ENCODE measurements at places on chromosomes 4 and X. TPM values are rescaled to one million over a fixed set of nuclear protein-coding genes. Genes with fewer than 3 reads are reported as not detected.
A peak's percentile ranks its signal among the peaks of the same experiment; 100 is the strongest.

GRCh38 chr4:12787261-12787660 lies 696.9 kb downstream of the RAB28 start:
- no peak overlapping the region for H3K27ac ChIP-seq
- H3K4me1 ChIP-seq = no peaks in the 10 kb centered on the region
- DNase-seq = no peak
- no peaks in the 10 kb centered on the region for H3K27me3 ChIP-seq

The PDCL2 gene
- total RNA-seq = not detected

GRCh38 chr4:186918466-186918865 lies 194.8 kb upstream of the FAT1 start:
- H3K4me3 ChIP-seq = no peak overlapping the region
- H3K27me3 ChIP-seq = no peaks in the 10 kb centered on the region
- no peaks in the 10 kb centered on the region for H3K36me3 ChIP-seq
- no peak overlapping the region for H3K27ac ChIP-seq

The ADGRG2 gene
- total RNA-seq = not detected

The DOK7 gene
- 2.7 TPM for total RNA-seq

The FABP2 gene
- total RNA-seq = not detected

DNA sequence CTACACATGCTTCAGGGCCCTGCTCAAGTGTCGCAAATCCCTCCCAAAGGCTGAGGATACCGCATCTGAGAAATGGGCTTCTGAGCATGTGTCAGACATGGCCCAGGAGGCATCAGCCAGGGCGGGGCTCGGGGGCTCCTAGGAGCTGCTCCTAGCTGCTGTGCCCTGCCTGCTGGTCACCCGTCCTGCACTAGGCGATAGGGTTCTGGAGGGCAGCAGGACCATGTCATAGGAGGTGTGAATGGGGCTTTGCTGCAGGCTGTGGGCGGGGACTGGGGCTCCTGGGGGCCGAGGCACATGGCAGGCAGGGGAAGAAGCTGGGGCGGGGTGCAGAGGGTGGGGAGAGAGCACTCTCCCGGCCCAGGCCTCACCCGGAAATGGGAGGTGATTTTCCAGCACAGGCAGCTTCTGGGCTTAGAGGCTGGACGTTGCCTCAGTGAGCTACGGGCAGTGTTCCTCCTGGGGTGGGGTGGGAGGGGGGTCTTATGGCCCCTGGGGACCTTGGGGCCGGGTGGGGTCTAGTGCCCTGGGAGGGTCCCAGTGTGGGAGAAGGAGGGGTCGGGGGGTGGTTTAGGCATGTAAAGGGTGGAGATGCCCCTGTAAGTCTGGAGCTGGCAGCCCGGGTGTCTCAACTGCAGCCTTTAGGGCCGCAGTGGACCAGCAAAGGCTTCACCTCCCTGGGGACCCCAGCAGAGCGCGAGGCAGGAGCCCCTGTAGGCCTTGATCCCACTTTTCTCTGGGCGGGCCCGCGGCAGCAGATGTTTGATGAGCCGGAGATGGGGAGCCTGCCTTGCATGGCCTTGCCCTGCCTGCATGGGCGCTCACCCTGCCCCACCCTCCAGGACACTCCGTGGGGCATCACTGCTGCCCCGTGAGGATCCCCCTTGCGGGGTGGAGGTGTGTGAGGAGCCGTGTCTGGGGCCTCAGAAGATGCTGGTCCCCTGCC lies 98.6 kb upstream of the LRPAP1 start:
- peaks cover 3% of the 10 kb centered on the region for H3K27me3 ChIP-seq
- DNase-seq = no peak
- no peak overlapping the region for H3K27ac ChIP-seq
- H3K4me3 ChIP-seq = no peak overlapping the region
- H3K36me3 ChIP-seq = no peaks in the 10 kb centered on the region

DNA sequence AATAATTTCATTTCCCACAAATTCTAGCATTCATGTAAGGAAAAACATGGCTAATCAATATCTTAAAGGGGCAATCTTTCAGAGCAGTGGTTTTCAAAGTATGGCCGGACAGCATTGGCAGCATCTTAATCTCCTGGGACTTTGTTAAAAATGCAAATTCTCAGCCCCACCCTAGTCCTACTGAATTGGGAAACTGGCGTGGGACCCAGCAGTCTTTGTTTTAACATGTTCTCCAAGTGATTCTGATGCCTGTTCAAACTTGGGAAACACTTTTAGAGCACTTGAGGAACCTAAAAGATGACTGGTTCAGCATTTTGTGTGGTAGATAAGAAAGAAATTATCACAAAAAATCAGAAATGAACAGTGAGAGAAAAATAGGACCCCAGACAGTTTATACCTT lies 65.7 kb downstream of the ZFX start:
- no peak for DNase-seq
- H3K27ac ChIP-seq = no peak overlapping the region
- peaks cover 10% of the 10 kb centered on the region for H3K4me1 ChIP-seq
- H3K36me3 ChIP-seq = peaks cover 25% of the 10 kb centered on the region
- no peak overlapping the region for H3K4me3 ChIP-seq
- no peaks in the 10 kb centered on the region for H3K27me3 ChIP-seq

DNA sequence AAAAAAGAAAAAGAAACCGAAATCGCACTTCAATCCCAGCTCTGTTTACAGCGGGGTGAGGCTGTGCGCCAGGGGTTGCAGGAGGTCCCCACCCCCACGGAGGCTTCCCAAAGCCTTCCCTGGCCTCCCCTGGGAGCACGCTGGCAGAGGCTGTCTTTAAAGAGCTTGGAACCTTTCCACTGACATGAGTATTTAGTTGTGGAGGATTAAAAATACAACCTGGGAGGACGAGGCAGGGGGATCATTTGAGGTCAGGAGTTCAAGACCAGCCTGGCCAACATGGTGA lies 69.1 kb downstream of the PPP2R2C start:
- H3K27me3 ChIP-seq = peaks cover 35% of the 10 kb centered on the region
- H3K4me3 ChIP-seq = no peak overlapping the region
- H3K27ac ChIP-seq = no peak overlapping the region
- no peaks in the 10 kb centered on the region for H3K36me3 ChIP-seq

DNA sequence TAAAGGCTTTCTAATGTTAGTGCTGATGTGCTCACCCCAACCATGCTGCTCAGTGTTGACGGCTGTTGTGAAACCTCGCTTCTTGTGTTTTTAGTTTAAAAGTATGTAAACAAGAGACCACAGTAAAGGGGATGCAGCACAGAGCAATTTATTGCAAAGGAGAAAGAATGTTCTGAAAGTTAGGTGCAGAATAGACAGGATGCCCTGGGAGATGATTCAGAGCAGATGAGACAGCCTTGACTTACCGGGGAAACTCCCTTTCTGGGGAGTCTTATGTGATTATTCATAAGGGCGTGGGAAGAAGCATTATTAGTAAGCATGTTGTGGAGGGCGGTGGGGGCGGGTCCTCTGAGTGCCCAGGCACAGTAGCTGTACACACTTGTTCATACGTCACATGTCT lies 47.7 kb downstream of the EVC start:
- no peaks in the 10 kb centered on the region for H3K36me3 ChIP-seq
- no peaks in the 10 kb centered on the region for H3K27me3 ChIP-seq
- H3K27ac ChIP-seq = no peak overlapping the region

The TIGD2 gene
- total RNA-seq = 7.0 TPM

The MID2 gene
- total RNA-seq = 2.1 TPM

The ODAPH gene
- not detected for total RNA-seq

- no peaks in the 10 kb centered on the region for H3K27me3 ChIP-seq
- H3K36me3 ChIP-seq = no peaks in the 10 kb centered on the region
- no peak overlapping the region for H3K4me3 ChIP-seq
- DNase-seq = no peak
Measured at GRCh38 chrX:31545726-31546125, 473.9 kb upstream of the FTHL17 start.

- no peak for DNase-seq
- no peak overlapping the region for H3K4me3 ChIP-seq
- no peaks in the 10 kb centered on the region for H3K36me3 ChIP-seq
- no peaks in the 10 kb centered on the region for H3K27me3 ChIP-seq
- H3K27ac ChIP-seq = no peak overlapping the region
Measured at GRCh38 chrX:115535844-115536243, 25.1 kb upstream of the PLS3 start.

DNA sequence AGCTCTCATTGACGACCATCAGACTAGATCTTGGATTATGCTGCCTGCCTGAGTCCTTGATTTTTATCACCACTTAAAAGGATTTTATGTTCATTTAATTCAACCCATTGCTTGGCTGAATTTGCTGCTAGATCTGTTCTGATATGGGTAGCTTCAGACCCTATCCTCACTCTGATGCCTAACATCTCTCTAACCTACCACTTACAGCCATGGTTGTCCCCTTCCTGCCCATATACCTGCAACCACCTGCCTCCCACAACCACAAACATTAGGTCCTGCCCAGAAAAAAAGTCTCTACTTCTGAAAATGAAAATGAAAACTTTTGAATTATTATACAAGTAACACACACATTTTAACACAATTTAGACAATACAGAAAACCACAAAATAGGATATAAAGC lies 310.8 kb downstream of the HNRNPD start:
- H3K36me3 ChIP-seq = no peaks in the 10 kb centered on the region
- DNase-seq = no peak
- H3K27me3 ChIP-seq = peaks cover 17% of the 10 kb centered on the region
- H3K27ac ChIP-seq = no peak overlapping the region

DNA sequence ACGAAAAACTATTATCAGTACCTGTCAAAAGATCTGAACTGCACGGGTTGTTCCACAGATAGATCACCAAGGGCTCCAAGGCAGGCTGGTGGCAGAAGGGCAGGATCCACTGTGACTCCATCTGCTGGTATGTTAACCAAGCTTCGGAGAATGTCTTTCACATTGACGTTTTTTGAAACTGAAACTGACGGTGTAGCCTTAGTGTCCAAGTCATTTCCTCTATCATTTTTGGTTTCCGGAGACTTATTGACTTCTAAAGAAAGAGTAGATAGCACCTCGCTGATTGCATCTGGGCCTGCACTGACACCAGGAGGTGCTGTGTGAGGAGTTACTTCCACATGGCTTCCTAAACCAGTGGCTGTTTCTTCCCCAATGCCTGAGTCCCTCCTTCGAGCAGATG lies 186.9 kb downstream of the LRBA start:
- H3K27me3 ChIP-seq = no peaks in the 10 kb centered on the region
- peak overlapping the region; percentile 88 for H3K27ac ChIP-seq
- peak overlapping the region; percentile 75 for H3K4me3 ChIP-seq
- peaks cover 42% of the 10 kb centered on the region for H3K36me3 ChIP-seq

DNA sequence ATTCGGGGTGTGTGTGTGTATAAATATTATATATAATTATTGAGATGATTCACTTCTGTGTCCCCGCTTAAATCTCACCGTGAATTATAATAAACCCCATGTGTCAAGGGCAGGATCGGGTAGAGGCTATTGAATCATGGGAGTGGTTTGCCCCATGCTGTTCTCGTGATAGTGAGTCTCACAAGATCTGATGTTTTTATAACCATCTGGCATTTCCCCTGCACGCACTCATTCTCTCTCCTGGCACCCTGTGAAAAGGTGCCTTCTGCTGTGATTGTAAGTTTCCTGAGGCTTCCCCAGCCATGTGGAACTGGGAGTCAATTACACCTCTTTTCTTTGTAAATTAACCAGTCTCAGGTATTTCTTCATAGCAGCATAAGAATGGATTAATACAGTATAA lies 851.4 kb upstream of the AGA start:
- DNase-seq = no peak
- H3K27me3 ChIP-seq = no peaks in the 10 kb centered on the region
- H3K27ac ChIP-seq = no peak overlapping the region
- no peaks in the 10 kb centered on the region for H3K36me3 ChIP-seq
- no peaks in the 10 kb centered on the region for H3K4me1 ChIP-seq

The RIPPLY1 gene
- total RNA-seq = not detected

- H3K4me1 ChIP-seq = no peaks in the 10 kb centered on the region
- no peaks in the 10 kb centered on the region for H3K36me3 ChIP-seq
- H3K27me3 ChIP-seq = peaks cover 23% of the 10 kb centered on the region
- H3K27ac ChIP-seq = no peak within 1 kb of the TSS
- DNase-seq = no peak
Measured at GRCh38 chrX:114583646-114584374, at the start of gene HTR2C. TSS of gene HTR2C (plus strand) at chrX:114584086. CDS start at chrX:114726937, 142,851 bp downstream.

DNA sequence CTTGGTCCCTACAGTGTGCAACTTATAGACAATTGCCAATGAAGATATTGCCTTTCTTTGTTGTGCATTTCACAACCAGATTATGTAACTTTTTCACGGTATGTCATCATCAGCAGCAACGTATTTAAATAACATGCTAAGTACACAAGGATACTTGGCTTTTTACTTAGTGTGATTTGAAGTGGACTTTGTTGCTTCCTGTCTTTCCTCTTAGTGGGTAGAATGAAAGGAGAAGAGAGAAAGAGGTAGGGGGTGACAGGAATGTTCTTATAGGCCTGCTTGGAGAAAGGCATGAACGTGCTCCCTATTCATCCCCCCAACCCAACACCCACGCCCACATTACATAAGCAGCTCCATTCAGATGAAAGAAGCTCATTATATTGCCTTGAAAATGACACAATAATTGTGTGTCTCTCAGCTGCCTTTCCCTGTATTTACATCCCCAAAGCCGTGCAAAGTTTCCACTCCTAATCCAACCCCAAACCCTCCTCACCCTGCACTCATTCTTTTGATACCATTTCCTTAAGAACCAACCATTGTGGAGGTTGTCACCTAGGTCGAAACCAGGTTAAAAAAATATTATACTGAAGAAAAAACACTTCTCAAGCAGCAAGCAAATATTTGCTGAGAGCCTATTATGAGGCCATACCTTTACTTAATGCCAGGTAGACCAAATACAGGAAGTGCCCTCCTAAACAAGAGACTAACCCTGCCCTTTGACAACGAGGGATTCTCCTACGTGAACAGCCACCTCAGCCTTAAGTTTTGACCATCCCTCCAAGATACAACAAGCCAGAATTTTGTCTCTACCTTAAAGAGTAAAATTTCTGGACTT lies 25.2 kb upstream of the GK start:
- H3K27ac ChIP-seq = no peak overlapping the region
- no peaks in the 10 kb centered on the region for H3K27me3 ChIP-seq
- no peaks in the 10 kb centered on the region for H3K4me1 ChIP-seq
- no peak for DNase-seq
- H3K4me3 ChIP-seq = no peak overlapping the region

The DCLK2 gene
- 3.5 TPM for total RNA-seq

The BBS12 gene
- 2.5 TPM for total RNA-seq

- H3K4me3 ChIP-seq = no peak overlapping the region
- H3K27me3 ChIP-seq = no peaks in the 10 kb centered on the region
- peaks cover 90% of the 10 kb centered on the region for H3K36me3 ChIP-seq
- H3K4me1 ChIP-seq = no peaks in the 10 kb centered on the region
Measured at GRCh38 chr4:3227878-3228675, 20.9 kb upstream of the MSANTD1 start.

GRCh38 chr4:185734214-185734613 lies 77.8 kb downstream of the SORBS2 start:
- H3K4me1 ChIP-seq = peaks cover 13% of the 10 kb centered on the region
- peak overlapping the region; percentile 22 for H3K27ac ChIP-seq
- no peak for DNase-seq

DNA sequence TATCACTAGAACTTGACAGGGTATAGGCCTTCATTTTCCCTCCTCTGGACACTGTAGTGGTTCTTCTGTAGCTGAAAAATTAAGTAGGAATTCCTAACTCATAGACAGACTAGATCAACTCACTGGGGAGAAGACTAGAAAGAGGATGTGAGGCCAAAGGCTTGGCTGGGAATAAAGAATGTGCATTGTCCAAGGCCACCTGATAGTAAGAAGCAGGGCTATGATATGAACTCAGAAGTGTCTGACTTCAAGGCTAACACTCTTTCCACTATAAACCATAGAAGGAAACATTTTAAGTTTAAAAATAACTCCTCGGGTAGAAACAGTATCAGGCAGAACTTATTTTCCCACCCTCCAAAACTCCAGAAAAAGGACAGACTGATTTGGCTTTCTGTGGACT lies 346.6 kb downstream of the OPHN1 start:
- no peaks in the 10 kb centered on the region for H3K4me1 ChIP-seq
- H3K4me3 ChIP-seq = no peak overlapping the region
- no peak overlapping the region for H3K27ac ChIP-seq
- no peaks in the 10 kb centered on the region for H3K27me3 ChIP-seq
- no peaks in the 10 kb centered on the region for H3K36me3 ChIP-seq

The IQSEC2 gene
- 0.53 TPM for total RNA-seq

The TEX11 gene
- not detected for total RNA-seq

Measured in activated B cell treated with CpG ODN at 0.5 μM for 24 hours (primary cell).